ENCODE measurements at places on chromosomes 16 and 17.

DNA sequence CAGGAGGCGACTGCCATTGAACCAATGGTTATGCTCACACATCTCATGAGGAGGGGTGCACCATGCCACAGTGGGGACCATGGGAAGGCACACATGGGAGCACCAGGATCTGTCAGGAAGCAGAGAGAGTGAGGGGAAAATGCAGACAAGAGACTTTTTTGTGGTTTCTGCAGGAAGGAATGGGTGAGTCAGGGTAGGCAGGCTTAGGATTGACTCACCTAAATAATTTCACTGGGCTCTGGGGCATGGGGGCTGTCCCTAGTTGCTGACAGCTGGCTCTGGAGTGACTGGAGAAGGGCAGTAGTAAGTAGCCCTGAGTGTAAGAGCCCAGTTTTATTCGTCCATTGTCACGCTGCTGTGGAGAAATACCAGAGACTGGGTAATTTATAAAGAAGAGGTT, 202.4 kb downstream of the AXIN2 start:
- peak; percentile 41 for DNase-seq

DNA sequence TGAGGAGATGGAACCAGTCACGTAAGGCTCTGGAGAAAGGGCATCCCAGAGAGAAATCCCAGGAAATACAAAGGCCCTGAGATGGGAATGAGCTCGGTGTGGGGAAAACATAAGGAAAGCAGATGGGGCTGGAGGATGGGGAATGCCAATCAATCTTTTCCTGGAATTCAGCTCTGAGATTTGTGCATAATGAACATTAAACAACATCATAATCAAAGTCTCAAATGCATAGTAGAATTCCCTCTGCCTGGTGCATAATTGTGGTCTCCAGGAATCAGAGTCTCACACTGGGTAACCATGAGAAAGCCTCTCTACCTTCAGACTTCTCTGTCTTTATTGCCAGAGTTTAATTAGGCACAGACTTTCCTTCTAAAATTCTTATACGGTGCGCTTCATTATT, 30.8 kb downstream of the OTOA start:
- DNase-seq: peak; percentile 14

GRCh38 chr16:86324320-86324719, 186.0 kb upstream of the FOXF1 start:
- no peak for DNase-seq

- DNase-seq: no peak
Measured at GRCh38 chr17:510226-510917, 157.8 kb upstream of the RPH3AL start.

DNA sequence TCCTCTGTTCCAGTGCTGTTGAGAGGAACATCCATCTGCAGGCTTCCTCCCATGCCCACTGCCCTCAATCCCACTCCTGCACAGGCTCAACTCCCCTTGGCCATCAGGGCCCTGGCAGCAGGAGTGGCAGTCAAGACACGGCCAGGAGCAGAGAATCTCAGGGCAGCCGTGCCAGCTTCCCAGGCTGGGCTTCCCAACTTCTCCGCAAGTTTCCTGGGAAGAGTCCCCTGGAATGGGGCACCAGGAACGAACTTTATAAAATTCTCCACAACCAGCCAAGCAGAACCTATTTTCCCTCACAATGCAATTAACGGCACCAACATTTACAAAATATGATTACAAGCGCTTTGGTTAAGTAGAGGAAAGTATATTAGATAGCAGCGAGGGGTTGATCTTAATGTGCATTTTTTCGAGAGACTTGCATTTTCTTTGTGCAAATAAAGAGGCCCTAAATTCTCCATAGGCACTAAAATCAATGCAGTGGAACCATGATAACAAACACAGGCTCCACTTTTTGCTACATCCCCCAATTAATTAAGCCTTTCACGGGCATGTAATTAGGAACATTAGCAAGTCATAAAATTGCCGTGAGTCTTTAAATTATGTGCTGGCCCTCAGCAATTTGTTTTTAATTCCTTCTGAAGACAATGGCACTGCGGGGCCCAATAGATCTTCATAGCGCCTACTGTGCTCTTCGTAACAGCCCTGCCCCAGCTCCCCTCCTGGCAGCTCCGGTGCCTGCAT, 99.9 kb upstream of the LHX1 start:
- no peak for DNase-seq

- DNase-seq: no peak
Measured at GRCh38 chr17:39027455-39028035, 60.3 kb upstream of the FBXO47 start.

DNA sequence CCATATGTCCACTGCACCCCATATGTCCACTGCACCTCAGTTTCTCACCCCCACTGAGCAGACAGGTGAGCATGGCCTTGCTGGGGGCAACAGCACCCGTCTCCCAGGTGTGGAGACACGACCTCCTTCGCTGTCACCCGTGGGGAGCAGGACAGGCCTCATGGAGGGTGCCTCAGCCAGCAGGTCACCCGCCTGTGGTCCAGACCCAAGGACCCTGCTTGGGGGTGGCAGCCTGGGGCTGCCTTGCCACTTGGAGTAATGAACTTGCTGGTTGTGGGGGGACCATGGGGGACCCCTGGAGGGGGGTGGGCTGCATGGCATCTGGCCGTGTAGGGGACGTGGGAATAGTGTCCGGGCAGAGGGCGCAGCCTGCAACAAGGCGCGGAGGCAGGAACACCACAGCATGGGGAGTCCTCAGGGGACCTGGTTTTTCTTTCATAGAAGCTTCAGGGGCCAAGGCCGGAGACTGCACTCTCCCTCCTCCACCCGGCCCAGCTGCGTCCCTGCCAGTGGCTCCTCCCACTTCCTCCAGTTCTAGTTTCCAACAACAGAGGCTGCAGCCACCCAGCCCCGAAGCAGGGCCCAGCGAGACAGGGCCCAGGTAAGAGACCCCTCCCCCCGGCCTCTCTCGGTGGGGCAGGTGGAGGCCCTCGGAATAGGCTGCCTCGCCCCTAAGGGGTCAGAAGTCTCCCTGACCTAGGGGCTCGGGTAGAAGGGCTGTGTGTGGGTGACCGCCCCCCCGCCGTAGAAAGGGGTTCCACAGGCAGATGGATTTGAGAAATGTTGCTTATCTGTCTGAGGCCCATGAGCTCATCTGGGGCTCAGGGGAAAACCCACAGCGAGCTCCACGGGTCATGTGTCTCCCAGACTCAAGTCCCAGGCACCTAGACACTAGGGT, at the start of gene NHLRC4:
NHLRC4 (plus strand) TSS at position 531 of the 898 bp plus-strand sequence. CDS start 1,043 bp downstream, outside the sequence.
- no peak for DNase-seq

- no peak for DNase-seq
Measured at GRCh38 chr17:81354954-81355347, 40.3 kb upstream of the BAHCC1 start.

DNA sequence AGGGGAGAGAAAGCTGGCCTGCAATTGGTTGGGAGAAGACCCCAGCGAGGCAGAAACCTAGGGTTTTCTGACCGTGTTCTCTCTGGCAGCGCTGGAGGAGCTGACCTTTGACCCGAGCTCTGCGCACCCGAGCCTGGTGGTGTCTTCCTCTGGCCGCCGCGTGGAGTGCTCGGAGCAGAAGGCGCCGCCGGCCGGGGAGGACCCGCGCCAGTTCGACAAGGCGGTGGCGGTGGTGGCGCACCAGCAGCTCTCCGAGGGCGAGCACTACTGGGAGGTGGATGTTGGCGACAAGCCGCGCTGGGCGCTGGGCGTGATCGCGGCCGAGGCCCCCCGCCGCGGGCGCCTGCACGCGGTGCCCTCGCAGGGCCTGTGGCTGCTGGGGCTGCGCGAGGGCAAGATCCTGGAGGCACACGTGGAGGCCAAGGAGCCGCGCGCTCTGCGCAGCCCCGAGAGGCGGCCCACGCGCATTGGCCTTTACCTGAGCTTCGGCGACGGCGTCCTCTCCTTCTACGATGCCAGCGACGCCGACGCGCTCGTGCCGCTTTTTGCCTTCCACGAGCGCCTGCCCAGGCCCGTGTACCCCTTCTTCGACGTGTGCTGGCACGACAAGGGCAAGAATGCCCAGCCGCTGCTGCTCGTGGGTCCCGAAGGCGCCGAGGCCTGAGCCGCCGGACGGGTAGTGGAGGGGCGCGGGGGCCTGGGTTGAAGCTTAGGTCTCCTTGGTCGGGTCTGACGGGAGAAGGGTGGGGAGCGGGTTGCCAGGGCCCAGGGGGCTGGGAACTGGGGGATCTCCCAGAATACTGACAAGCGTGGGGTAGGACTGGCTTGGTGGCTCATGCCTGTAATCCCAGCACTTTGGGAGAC, 7.4 kb upstream of the PYDC1 start:
- no peak for DNase-seq

DNA sequence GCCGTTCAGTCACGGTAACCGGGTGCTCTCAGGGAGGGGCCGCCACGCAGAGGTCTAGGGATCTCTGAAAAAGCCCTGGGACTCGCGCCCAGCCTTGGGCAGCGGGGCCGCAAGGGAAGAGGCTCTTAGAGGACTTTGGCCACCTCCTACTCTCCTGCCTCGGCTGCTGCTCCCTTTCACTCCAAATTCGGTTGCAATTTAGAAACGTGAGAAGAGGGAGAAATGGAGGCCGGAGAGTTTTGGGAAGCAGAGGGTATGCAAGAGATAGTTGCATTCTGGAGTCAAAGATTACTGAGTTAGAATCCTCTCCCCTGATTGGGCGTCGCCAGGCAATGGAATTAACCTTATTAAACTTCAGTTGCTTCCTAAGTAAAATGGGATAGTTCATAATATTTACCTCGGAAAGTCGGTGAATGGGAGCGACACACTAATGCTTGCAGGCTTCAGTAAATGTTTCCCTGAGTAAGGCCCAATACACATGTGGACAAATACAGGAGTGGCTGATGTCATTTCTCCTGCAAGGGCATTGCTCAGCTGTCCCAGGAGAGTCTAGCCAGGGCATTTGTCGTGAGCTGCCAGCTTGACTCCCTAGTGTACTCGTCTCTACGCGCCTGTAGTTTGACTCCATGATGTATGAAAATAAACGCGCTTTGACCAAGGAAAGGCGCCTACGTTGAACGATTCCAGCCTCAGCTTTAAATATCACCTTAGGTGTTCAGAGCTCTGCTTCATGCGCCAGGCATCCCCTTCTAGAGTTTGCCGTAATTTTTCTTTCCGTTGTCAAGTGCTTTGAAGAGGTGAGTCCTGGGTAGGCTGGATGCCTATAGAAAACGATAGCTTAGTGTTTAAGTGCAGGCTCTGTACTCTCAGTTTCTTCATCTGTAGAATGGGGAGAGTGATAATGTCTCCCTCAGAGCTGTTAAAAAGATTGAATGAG, 667 bp downstream of the OGFOD1 start:
- DNase-seq: no peak

DNA sequence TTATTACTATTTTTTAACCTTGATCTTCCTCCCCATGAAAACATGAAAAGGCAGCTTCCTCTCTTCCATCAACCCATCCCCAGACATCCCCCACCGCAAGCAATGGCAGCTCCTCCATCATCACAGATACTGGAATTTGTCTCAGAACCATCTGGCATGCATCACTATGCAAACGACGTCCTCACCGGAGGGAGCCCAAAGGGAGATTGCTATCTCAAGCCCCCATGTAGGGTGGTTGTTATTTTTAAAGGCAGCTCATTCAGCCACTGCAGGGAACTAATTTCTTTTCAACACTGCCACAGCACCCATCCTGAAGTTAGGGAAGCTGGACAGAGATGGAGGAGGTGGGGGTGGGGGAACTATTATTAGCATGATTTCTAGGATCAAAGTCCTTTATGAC, 222.5 kb downstream of the FOXL1 start:
- DNase-seq: no peak

DNA sequence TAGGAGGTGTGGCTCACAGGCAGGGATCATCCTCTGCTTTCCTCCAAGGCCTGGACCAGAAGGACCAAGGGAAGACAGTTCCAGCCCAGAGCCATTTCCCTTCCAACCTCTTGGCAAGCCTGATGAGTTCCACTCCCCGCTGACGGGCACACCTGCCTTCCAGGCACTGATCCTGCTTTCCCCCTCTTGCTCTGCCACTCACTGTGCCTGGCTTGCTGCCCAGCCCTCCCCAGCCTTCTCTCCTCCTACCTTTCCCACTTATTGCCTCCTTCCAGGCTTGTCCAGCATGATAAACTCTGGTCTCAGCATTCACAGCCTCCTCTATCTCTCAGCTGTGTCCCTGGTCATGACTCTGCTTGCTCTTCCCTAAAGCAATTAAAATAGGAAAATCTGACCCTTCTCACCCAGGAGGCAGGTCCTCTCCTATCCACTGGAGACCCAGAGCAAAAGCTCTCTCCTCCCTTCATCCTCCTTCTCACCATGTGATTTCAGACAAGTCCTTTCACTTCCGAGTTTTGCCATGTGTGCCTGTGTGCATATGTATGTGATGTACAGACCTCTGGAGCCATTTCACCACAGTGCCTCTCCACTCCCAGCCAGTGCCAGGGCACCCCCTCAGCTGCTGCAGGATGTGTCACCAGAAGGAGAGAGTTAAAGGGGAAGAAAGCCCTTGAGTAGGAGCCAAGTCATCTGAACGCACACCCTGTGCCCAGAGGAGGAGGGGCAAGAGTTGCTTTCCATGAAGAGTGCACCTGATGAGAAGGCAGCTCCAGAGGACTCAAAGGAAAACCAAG, 13.4 kb upstream of the TMEM170A start:
- no peak for DNase-seq

- no peak for DNase-seq
Measured at GRCh38 chr16:65213866-65214595, 92.2 kb upstream of the CDH11 start.

Measured in fibroblast of skin of left biceps (primary cell).